Trophoblast cell (in vitro differentiated cells and primary cell): ENCODE measurements at places on chromosomes 3 and 15.
A peak's percentile ranks its signal among the peaks of the same experiment; 100 is the strongest.

DNA sequence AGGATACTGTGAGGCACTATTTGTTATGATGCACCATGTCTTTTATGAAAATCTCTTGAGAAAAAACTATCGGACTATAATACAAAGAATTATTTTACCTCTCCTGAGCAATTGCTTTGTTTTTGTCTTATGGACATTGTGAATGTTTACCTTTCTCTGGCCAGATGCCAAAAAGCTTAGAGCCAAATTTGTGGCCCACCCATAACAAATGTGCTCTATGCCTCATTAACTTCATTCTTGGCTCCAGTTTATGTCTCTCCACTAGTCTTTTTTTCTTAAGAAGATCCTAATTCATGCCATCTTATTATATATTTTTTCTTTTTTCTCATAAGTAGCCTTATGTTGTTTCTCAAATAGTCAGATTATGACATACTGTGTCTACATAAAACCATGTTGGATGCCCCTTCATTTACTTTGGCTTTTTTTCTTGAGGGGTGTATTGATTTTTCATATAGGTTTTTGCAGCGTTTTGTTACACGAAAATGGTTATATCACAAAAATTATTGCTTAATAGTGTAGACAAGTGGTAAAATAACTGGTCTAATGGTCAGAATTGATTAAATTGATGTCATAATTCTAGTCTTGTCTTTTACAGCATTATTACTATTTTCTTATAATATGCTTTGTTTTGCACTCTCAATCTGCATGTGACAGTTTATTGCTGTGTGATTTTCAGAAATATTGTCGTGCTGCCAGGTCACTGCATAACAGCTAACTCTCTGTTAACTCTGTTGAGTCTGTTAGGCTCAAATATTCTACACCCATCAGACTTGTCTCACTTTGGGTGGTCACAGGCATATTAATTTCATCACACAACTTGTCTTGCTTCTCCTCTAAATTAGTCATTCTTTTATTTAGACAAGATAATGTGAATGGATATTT, 18.2 kb downstream of the SENP8 start:
- DNase-seq, result no peak

DNA sequence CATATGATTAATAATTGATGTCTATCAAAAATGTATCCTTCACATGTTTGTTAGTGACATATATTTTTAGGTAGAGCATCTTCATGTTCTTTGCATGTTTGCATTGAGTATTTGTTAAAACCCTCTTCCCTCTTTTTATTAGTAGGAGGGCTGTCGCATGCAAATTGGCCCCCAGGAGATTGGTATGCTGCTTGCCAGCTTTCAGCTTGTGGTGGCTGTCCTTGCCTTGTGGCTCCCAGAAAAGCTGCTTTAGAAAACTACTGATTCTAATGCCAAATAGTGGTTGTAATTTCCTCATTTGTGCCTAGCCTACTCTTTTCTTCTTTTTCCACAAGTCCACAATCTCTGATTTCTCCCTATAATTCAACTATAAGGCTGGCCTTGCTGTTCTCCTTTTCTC, 886.8 kb downstream of the VGLL3 start:
- DNase-seq, result no peak

DNA sequence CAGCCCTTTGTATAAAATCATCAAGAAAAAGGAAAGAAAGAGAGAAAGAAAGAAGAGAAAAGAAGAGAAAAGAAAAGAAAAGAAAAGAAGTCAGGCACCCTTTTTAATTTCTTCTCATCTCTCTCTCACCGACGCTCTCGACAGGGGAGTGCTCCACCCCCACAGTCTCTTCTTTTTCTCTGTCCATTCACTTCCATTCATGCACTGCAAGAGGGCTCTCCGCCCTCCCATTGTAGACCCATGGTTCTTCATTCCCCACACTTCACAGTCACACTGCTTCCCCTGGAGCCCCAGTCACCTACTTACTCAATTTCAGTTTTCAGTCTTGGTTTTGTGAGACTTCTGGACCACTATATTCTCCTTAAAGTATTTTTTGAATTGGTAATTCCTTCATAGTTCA, 254.7 kb downstream of the SOX2 start:
- no peak for DNase-seq

DNA sequence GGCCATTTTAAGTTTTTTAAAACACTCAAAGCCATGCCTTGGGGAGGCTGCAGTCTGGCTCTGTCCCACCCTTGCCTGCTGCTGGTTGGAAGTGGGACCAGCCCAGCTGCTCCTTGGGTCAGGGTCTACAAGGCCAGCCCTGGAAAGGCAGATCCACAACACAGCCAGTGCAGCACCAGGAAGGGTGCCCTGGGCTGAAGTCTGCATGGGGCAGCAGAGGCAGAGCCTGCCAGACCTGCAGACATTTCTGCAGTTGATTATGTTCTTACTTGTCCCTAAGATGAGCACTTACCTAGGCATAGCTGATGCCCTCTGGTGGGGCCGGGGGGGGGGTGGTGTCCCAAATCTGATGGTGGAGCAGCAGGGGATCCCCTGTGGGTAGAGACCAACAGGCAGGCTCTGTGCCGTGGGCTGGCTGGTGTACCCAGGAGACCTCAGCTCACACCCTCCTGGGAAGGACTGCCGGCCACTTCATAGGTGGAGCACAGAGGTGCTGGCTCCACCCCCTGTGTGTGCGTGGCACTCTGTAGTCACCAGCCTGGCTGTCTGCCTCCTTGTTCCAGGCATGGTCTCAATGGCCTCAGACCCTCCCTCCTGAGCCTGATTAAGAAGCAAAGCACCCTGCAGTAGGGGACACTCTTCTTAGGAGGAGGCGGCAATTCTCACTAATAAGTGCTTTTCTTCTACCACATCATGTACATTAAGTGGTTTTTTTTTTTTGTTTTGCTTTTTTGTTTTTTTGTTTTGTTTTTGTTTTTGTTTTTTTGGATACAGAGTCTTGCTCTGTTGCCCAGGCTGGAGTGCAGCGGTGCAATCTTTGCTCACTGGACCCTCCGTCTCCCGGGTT, 97.4 kb upstream of the KLF13 start:
- DNase-seq, result no peak

- DNase-seq, result no peak
Observed at GRCh38 chr15:48449734-48450133, 118.5 kb downstream of the DUT start.

DNA sequence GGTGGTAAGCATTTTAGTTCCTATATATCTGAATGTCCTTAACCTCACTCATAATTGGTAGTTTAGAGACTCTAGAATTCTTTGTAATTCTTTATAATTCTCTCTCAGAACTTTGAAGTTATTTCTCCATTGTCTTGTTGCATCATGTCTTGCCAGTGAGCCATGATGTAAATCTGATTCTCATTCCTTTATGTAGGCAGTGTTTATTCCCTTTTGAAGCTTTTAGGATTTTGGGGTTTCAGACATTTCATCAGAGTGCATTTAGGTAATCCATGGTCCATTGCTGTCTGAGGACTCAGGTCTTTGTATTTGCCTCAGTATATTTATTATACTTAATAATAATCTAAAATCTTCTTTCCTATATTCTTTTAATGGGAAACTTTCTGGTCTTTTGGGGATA, 20.6 kb downstream of the CMC1 start:
- no peak for DNase-seq

DNA sequence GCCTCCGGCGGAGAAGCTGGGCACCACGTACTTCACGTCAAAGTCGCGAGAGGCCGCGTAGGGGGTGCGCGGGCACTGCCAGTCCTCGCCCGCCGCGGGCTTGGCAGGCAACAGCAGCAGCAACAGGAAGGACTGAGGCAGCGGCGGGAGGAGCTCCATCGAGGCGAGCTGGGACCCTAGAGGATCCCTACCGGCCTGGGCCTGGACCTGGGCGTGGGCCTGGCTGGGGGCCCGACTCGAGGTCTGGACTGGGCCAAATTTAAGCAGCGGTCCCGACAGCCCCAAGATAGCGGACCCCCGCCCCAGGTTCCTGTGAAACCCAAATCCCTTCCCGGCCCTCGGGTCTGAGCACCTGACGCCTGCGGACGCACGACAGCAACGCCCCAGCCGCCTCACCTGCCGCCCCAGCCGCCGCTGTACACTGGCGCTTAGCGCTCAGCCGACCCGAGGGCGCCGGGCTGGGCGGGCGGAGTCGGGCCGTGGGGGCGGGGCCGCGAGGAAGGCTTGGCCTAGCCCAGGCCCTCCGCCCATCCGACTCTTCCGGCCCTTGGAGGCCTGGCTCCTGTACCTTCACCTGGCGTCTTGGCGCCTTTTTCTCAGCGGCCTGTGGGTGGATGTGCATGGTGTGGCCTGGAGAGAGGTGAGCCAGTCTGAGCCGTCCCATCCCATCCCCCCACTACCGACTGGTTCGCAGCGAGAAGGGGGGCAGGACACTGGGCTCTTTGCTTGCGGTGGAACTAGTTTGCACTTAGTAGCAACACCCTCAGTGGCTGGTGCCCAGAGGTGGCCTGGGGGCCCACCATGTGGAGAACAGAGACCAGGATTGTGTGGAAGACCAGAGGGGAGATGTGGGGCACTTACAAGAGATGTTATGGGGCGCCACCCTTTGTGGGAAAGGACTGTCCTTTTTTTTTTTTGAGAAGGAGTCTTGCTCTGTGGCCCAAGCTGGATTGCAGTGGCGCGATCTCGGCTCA, at the start of gene MST1R:
MST1R (minus strand) TSS at position 423 of the 974 bp plus-strand sequence; CDS start at position 159, 264 bp downstream.
- peak; percentile 85 for DNase-seq

DNA sequence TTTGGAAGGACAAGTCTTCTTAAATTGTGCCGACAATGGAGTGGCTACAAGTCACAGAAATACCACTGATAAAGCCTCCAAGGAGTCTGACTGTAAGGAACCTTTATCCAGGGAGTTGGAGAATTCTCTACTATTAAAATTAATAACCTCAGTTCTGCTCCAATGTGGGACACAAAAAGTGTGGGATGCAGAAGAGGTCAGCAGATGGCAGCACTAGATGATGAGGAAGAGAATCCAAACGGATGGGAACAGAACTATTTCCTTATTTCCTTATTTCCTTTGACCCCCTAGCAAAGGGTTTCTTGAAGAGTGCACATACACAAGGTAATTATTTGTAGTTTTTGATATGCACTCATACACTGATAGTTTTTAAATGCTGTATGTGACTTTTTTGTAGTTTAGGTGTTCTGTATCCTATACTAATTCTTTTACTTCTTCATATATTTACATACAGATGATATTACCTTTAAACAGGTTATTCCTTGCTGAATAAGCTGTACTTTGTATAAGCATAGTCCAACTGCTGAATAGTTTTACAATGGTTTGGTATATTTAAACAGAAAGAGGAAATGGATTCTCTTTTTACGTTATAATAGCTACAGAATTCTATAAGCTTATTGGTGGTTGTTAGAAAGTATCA, 25.6 kb upstream of the NLGN1 start:
- DNase-seq, result peak; percentile 6

GRCh38 chr3:30766522-30766921, 127.9 kb downstream of the GADL1 start:
- DNase-seq, result no peak

GRCh38 chr15:29268706-29269484, 727 bp downstream of the NSMCE3 start:
- peak; percentile 12 for DNase-seq

- no peak for DNase-seq
Observed at GRCh38 chr3:154389861-154390260, 40.1 kb downstream of the GPR149 start.

GRCh38 chr3:80244390-80244789, 476.6 kb upstream of the ROBO1 start:
- DNase-seq, result no peak

- no peak for DNase-seq
Observed at GRCh38 chr3:151119188-151119587, 33.7 kb downstream of the MED12L start.

DNA sequence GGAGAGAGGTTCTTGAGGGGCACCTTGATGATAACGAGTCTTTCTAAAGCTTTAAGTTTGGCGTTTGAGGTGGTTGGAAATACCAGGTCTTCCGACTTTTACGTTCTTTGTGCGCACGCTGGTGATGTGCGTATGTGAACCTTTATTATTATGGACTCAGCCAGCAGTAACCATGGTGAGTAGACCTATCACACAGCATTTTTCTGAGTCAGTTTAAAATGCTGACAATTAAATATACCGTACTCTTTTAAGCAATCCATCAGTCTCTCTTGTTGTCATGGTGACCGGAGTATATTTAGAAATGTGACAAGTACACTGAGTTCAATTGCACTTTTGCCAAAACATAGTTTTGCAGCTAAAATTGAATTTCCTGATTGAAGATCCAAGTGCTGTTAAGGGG, 172.2 kb downstream of the LPP start:
- DNase-seq, result no peak

DNA sequence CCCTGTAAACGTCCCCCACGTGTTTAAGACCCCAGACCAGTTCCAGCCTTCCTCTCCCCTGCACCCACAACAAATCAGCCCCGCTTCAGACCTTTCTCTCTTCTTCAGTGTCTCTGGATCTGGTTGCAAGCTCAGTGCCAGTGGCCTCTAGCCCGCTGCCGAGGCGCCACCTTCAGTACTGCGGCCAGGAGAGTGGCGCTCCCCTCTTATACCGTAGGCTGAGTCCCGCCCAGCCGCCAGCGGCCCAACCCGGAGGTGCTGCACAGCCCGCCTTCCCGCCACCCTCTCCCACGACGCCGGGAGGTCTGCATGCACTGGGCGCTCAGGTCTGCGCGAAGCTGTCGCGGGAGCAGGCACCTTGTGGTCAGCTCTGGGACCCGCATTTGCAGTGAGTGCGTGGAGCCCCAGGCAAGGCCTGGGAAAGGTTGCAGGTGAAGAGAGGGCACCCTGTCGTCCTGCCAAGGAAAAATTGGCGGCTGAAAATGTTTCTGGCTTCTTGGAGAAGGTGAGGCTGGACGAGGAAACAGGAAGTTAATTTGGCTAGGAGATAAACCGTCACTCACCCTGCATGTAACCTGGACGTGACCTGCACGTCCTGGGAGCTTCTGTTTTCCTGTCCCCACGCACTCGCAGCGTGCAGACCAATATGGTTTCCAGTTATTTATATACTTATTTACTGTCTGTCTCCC, at the start of gene C2CD4B:
C2CD4B (minus strand) TSS at position 182 of the 689 bp plus-strand sequence. CDS start 301 bp downstream, outside the sequence.
- DNase-seq, result peak; percentile 29

- no peak for DNase-seq
Observed at GRCh38 chr15:74657846-74658245, 38.0 kb downstream of the EDC3 start.

- DNase-seq, result no peak
Observed at GRCh38 chr3:195582947-195583346, 793 bp downstream of the APOD start.

GRCh38 chr3:184419171-184419570, 39.3 kb downstream of the CHRD start:
- DNase-seq, result no peak

DNA sequence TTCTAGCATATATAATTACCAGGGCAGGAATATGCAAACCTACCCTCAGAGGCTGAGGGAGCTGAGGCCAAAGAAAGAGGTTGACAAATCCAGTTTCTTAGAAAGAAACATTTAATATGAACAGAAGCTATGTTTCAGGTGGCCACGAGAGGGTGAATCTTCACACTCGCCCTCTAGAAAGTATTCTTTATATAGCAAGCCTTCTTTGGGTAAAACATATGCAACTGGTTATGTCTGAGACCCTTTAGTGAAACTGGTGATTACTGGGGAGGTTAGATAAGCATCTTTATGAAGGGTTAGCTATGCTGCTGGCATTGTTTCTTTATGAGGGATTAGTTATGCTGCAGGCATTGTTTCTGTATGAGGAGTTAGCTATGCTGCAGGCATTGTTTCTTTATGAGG, 50.7 kb upstream of the GOLGA6L2 start:
- DNase-seq, result no peak
